ENCODE measurements at places on chromosomes 4 and X.

- DNase-seq: no peak
Measured at GRCh38 chr4:112550728-112551127, 34.7 kb upstream of the NEUROG2 start.

- DNase-seq: no peak
Measured at GRCh38 chr4:73777612-73778011, 37.2 kb downstream of the CXCL8 start.

DNA sequence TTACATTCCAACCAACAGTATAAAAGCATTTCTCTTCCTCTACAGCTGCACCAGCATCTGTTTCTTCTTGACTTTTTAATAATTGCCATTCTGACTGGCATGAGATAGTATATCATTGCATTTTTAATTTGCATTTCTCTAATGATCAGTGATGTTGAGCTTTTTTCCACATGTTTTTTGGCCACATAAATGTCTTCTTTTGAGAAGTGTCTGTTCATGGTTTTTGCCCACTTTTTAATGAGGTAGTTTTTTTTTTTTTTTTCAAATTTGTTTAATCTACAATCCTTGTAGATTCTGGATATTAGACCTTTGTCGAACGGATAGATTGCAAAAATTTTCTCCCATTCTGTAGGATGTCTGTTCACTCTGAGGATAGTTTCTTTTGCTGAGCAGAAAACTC, 39.5 kb upstream of the TBC1D19 start:
- DNase-seq: no peak

- peak; percentile 43 for DNase-seq
Measured at GRCh38 chr4:26822546-26822945, 38.1 kb upstream of the STIM2 start.

- DNase-seq: no peak
Measured at GRCh38 chr4:40857956-40858355, 108.2 kb downstream of the NSUN7 start.

DNA sequence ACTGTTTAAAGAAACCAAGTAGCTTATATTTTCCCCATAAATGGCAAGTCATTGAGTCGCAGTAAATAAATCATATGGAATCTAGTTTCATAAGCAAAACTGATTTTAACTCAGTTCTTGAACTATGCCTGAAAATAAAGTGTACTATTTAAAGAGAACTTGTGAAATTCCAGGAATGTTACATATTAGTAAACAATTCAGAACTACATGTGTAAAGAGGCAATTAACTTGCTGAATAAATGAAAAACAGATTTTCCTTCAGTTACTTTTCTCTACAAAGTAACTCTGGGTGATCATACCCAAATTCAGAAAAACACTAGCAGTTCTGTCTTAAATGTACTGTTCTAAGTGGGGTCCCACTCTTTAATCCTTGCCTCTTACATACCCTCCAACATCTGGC, 236.1 kb upstream of the EDNRA start:
- DNase-seq: no peak

GRCh38 chr4:132238697-132239096, 910.4 kb upstream of the PCDH10 start:
- DNase-seq: no peak

GRCh38 chrX:134658760-134659023, 421 bp upstream of the PLAC1 start:
- no peak for DNase-seq

GRCh38 chr4:145482209-145483037, 770 bp downstream of the SMAD1 start:
- no peak for DNase-seq

DNA sequence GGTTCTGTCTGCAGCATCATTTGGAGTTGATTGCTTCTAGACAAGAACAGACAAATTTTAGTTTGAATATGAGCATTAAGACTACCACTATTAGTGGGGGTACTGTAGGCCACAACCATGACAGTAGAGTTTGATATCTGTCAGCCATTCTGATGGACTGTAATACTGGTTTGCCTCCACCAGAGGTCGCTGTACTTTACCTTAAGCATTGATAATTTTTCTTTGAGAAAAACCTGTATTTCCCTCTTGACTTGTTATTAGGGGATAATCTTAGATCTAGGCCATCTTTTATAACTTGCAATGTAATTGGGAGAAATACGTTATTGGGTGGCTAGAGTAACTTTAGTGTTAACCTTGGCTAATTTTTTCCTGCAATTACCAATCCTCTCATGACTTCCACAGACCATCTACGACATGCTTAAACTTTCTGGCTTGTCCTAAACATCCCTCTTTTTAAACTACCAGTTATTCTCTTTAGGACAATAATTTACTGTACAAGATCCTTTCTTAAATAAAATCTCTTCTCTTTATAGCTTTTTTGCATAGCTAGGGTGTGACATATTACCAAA, 562.4 kb downstream of the MAGEB5 start:
- DNase-seq: no peak

GRCh38 chr4:38128478-38129459, 168.6 kb downstream of the PTTG2 start:
- no peak for DNase-seq

- DNase-seq: no peak
Measured at GRCh38 chr4:155973639-155974475, 20.2 kb upstream of the CTSO start.
